ENCODE measurements at places on chromosomes 16 and 17.

- DNase-seq: no peak
Measured at GRCh38 chr17:76575570-76575969, 10.1 kb downstream of the ST6GALNAC2 start.

DNA sequence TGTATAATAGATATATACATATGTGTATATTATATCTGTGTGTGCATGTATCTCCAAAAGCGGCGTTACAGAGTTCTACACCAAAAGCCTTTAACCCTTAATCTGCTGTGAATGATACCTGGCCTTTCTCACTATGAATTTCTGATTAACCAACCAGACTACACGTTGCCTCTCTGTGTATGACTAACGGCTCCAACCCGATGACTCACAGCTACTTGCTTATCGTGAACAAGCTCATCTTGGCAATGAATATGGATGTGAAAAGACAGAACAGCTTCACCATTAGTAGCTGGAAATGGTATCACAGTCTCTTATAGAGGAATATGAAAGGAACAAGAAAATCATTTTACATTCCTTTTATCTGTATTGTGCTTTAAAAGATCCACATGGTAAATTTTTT, 23.8 kb upstream of the ARHGAP44 start:
- DNase-seq: no peak

DNA sequence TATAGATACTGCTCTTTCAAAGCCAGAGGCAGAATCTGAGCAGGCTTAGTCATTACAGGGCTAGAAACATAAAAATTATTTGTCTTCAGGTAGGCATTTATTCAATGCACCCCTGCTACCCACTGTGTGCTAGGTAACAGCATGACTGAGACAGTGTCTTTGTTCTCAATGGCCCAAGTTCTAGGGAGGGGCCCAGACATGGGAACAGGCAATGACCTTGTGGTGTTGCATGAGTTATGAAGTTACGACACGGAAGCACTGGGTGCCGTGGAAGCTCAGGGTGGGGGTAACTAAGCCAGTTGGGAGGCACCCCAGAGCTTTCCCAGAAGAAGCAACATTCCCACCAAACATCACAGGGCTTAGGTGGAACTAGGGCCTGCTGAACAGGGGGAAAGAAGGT, 87.0 kb downstream of the CPPED1 start:
- DNase-seq: no peak

DNA sequence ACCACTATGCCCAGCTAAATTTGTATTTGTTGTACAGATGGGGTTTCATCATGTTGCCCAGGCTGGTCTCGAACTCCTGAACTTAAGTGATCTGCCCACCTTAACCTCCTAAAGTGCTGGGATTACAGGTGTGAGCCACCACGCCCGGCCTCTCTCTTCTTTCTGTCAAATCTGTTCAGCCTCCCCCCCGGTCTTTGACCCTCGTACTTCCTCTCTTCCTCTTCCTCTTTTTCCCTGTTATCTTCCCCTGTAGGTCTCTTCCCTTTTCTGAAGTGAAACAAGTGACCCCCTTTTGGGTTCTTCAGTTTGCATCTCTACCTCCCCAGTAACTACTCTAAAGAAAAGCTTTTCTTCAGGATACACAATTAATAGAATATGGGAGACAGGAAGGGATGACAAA, 31.7 kb upstream of the DHX40 start:
- no peak for DNase-seq

GRCh38 chr17:1224330-1224729, 44.5 kb upstream of the ABR start:
- DNase-seq: no peak

DNA sequence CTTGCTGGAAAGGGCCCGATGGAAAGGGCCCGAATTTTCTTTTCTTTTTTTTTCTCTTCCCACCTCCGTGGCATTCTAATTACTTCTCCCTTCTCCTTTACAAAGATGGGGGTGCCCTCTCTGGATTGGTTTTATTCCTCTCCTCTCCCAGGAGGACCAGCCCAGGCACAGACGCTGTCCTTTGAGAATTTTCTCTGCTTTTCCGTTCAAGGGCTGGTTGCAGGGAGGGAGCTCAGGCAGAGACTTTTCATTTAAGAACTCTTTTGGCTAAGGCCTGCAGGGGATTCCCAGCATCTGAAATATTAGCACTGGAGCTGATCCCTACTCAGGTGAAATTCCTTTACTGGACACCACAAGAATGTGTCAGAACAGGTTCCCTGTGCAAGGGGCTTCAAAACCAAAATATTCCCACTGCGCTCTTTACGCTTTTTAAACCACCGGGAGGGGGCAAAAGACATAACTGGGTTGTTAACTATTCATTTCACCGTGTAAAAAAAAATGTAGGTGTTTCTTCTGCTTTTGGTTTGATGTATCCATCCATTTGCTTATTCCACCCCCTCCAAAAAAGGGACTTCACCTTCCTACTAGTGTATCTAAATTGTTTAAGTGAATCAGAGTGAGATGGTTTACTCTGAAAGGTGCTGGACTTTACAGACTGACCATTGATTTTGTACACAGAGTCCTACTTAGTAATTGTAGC, 1.4 kb downstream of the NFAT5 start:
- DNase-seq: no peak

- DNase-seq: no peak
Measured at GRCh38 chr16:11207646-11208045, 48.4 kb downstream of the SOCS1 start.

DNA sequence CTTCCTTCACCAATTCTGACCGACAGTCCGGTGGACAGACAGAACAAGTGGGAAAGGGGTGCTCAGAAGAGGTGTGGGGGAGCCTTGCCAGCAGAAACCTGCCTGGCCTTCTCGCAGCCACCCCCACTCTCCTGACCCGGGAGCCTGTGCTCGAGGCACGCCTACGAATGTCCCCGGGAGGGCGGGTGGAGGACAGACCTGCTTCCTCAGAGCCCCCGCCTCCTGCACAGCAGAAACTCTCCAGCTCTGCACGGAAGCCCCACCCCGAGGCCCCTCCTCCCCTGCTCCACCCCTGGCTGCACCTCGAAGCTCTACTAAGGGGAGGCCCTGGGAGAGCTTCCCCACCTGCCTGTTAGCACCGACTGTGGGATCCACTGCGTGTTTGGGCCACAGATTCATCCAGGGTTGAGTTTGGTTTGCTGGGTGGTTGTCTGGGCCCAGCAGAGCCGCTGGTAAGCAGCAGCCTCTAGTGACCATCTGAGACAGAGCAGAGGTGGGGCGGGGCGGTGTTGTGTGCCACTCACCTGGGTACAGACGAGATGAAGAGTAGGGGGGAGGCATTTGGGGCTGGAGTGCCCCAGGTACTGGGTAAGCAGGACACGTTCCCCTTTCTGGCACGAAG, 6.2 kb downstream of the TAF1C start:
- DNase-seq: no peak

DNA sequence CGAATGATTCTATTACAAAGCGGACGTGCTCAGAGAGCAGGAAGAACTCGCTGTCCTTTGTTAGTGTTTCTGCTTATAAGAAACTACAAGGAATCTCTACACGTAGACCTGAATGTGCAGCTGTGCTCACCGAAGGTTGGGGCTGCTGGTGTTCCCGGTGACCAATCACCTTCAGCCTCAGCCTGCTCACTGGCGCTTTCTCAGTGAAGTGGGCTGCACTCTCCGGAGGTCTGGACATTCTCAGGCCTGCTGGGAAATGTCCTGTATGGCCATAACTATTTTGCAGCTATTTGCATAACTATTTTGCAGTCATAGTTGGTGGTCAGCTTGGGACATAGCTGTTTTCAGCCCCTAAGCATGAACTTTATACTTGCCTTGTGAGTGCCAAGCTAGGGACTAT, 9.7 kb upstream of the CIAO3 start:
- DNase-seq: no peak

DNA sequence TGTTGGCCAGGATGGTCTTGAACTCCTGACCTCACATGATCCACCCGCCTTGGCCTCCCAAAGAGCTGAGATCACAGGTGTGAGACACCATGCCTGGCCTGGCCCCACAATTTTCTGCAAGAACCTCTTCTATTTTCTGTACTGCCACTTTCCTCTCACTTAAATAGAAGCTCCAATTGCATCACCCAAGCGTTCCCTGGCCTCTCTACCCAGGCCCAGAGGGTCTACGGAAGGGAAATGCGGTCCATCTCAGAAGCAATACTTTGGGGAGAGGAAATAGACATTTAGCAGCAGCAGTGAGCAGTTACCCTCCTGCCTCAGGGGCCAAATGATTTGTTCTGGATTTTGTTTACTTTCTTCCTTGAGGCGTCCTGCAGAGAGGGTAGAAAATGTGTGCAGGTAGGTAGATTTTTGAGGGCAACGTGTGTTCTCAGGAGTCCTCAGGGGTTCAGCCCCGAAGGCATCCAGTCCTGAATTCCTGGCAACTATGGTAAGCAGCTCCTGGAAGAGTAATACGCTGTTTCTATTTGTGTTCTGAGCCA, 11.0 kb downstream of the SLC6A4 start:
- DNase-seq: no peak

GRCh38 chr17:80253631-80254395, 6.8 kb upstream of the RNF213 start:
- no peak for DNase-seq

- no peak for DNase-seq
Measured at GRCh38 chr17:57699751-57700219, 45.3 kb downstream of the CCDC182 start.

GRCh38 chr17:80204626-80205468, 15.3 kb downstream of the SGSH start:
- no peak for DNase-seq

- no peak for DNase-seq
Measured at GRCh38 chr16:59758848-59759247, 1024.7 kb upstream of the GOT2 start.

DNA sequence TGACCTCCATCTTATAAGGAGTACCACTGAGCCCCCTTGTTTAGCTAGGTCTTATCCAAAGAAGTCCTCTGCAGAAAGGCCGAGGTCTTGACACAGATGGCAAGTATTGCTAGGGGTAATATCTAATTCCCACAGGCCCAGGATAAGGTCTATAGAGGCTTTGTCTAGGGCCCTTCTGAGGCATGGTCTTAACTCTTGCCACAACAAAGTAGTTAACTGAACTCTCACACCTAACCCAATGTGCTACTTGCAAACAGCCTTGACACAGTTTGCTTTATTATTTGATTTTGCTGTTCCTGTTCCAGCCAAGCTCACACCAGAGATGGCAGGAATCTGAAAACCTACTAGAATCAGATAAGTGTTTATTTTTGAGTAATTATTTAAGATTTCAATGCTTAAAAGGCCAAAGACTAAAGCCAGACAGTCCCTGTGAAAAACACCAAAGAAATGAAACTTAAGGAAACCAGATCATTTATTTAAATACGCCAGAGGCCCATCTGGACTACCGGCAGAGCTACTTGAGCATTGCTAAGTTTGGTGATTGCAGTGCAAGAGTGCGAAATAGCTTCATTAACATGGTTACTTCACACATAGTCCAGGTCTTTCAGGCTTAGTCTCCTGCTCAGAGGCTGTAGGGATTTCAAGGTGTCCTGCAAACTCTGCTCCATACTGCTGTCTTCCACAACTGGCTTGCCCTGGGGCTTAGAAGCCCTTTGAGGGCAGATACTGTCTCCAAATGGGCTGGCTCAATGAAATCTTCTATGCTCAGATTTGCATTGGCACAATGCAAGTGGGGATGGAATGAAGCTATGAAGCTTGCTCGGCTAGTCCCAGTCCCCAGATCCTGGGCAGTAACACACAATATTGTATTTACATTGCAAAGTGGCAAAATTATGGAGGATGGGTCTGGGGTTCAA, 28.5 kb upstream of the SUPT4H1 start:
- DNase-seq: no peak

Measured in NCI-H187 treated with DMSO at 0.1 percent for 48 hours (cell line).